Glutamatergic neuron (in vitro differentiated cells): ENCODE measurements at places on chromosomes 6 and 20. TPM values are rescaled to one million over a fixed set of nuclear protein-coding genes. Genes with fewer than 3 reads are reported as not detected.

GRCh38 chr20:17179840-17180239, 47.0 kb upstream of the PCSK2 start:
- H3K27me3 ChIP-seq = peaks cover 2% of the 10 kb centered on the region

GRCh38 chr6:167796192-167796981, 30.3 kb upstream of the AFDN start:
- H3K36me3 ChIP-seq = no peaks in the 10 kb centered on the region
- no peak overlapping the region for H3K27ac ChIP-seq
- no peak overlapping the region for H3K4me3 ChIP-seq
- peaks cover 44% of the 10 kb centered on the region for H3K4me1 ChIP-seq
- DNase-seq = peak; percentile 74

DNA sequence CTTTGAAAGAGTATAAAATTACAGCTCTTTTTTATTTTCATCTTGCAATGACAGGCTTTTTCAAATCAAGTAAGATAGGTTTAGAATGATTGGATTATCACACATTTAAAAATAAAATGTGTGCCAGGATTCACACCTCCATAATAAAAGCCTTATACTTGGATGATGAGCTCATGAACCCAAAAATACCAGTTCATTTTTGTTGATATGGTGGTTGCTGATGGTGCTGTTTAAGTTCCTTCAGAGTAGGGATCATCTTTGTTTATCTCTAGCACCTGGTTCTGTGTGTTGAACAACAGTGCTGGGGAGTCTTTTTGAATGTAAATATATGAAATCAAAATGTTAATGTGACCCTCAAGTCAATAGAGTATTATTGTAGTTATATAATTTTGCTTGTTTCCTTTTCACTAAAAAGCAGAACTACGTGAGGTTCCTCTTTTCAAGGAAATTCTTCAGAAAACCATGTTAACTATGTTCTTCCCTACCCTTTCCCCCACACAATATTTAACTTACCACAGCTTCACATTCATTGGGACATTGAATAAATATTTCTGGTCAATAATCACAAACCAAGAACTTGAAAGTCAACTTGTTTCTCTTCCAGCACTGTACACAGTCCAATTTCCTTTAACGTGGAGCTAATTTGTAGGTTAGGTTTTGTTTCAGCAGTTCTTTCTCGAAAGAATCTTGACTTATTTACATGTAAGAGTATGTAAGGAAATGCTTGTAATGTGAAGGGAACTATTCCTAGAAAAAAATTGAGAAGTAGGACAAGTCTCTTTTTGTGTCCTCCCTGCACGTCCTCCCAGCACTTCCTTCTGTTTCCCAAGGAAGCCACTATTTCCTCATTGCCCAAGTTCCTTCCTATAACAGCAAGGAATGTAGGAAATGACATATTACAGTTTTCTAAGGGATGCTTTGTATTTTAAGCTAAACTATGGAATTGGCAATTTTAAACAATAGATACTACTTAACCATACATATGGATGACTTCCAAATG, 945.9 kb upstream of the CITED2 start:
- H3K4me1 ChIP-seq = no peaks in the 10 kb centered on the region
- no peak overlapping the region for H3K4me3 ChIP-seq
- DNase-seq = no peak
- H3K36me3 ChIP-seq = no peaks in the 10 kb centered on the region
- H3K27me3 ChIP-seq = no peaks in the 10 kb centered on the region

GRCh38 chr6:137873273-137873762, 6.3 kb downstream of the TNFAIP3 start:
- DNase-seq = no peak
- no peaks in the 10 kb centered on the region for H3K4me1 ChIP-seq
- H3K27me3 ChIP-seq = peaks cover 2% of the 10 kb centered on the region
- no peak overlapping the region for H3K4me3 ChIP-seq

DNA sequence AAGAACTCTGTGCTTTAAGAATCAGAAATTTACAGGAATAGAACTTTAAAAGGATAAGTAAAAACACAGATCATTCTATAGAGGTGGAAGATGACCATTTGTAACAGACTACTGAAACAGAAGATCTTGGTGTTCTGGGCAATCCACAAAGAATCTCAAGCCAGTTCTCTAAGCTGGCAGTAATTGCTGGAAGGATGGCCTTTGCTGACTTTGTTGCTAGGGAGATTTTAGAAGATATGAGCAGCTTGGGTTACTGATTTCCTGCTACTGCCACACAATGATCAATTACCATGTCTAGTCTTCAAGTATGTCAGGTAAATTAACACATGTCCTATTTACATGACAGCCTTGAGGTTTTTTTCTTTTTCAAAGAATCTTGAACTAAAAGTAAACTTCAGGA, 31.1 kb downstream of the SNAP91 start:
- H3K27me3 ChIP-seq = no peaks in the 10 kb centered on the region
- no peaks in the 10 kb centered on the region for H3K4me1 ChIP-seq
- no peak for DNase-seq
- no peaks in the 10 kb centered on the region for H3K36me3 ChIP-seq

DNA sequence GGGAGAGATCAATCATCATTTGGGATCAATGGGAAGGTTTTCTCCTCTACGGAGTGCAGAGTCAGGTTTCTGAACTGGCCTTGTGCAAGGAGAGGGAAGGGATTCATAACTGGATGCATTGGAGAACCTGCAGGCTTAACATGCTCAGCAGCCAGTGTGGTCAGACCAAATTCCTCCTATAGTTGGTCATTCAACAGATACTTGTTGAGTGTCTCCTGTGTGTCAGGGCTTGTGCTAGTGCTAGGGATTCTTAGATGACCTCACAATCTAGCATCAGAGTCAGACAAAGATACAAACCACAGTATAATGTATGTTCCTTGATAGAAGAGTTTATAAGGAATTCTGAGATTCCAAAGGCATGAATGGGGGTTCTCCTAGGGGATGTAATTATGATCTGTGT, 23.9 kb downstream of the RALY start:
- peak overlapping the region; percentile 73 for H3K27ac ChIP-seq
- H3K4me1 ChIP-seq = peaks cover 59% of the 10 kb centered on the region
- no peaks in the 10 kb centered on the region for H3K36me3 ChIP-seq
- peaks cover 3% of the 10 kb centered on the region for H3K27me3 ChIP-seq
- peak overlapping the region; percentile 72 for H3K4me3 ChIP-seq
- no peak for DNase-seq

PPP1R14C gene
- 4.1 TPM for total RNA-seq

GRCh38 chr6:114418304-114418972, 75.6 kb upstream of the HS3ST5 start:
- peaks cover 7% of the 10 kb centered on the region for H3K4me1 ChIP-seq
- H3K4me3 ChIP-seq = no peak overlapping the region
- no peak for DNase-seq
- no peaks in the 10 kb centered on the region for H3K27me3 ChIP-seq

GRCh38 chr6:110575925-110576463, 99.6 kb upstream of the SLC22A16 start:
- no peak overlapping the region for H3K27ac ChIP-seq
- H3K36me3 ChIP-seq = no peaks in the 10 kb centered on the region

DEF6 gene
- total RNA-seq = 1.8 TPM

DNA sequence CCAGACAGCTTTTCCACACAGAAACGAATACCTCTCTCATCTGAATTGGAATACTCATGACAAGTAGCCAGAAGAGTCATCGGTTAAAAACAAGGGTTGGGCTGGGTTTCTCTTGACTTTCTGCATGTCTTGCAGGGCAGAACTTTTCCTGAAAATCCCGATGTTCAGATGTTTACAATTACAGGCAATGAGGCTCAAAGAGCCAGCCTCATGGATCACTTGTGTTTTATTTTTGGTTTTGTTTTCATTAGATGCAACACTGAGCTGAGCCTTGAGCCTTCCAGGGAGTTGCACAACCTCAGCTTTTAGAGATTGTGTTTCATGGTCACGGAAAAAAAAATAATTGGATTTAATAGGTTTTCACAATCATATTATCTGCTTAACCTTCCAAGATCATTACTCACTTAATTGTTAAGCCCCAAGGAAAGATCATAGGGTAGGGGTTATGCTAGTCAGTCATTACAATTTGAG, 288.1 kb upstream of the PRDM1 start:
- H3K4me1 ChIP-seq = no peaks in the 10 kb centered on the region
- DNase-seq = no peak
- no peak overlapping the region for H3K4me3 ChIP-seq
- H3K27ac ChIP-seq = no peak overlapping the region

MTFR2 gene
- total RNA-seq = 1.9 TPM

- peaks cover 10% of the 10 kb centered on the region for H3K4me1 ChIP-seq
- H3K27me3 ChIP-seq = no peaks in the 10 kb centered on the region
- no peak overlapping the region for H3K4me3 ChIP-seq
- no peak for DNase-seq
- peaks cover 7% of the 10 kb centered on the region for H3K36me3 ChIP-seq
These were observed 36.3 kb downstream of the RNF146 start for GRCh38 chr6:127302728-127303660.

GRCh38 chr20:36439040-36439730, 102.1 kb upstream of the MYL9 start:
- H3K27me3 ChIP-seq = peaks cover 9% of the 10 kb centered on the region
- H3K36me3 ChIP-seq = no peaks in the 10 kb centered on the region
- H3K4me1 ChIP-seq = peaks cover 11% of the 10 kb centered on the region
- H3K4me3 ChIP-seq = no peak overlapping the region
- DNase-seq = peak; percentile 86

GRCh38 chr6:1110941-1111349, 201.0 kb upstream of the FOXQ1 start:
- H3K4me3 ChIP-seq = no peak overlapping the region
- H3K4me1 ChIP-seq = no peaks in the 10 kb centered on the region

- DNase-seq = peak; percentile 19
- no peaks in the 10 kb centered on the region for H3K27me3 ChIP-seq
- H3K36me3 ChIP-seq = peaks cover 8% of the 10 kb centered on the region
- peak overlapping the region; percentile 10 for H3K27ac ChIP-seq
- H3K4me3 ChIP-seq = no peak overlapping the region
These were observed 37.5 kb upstream of the IER3 start for GRCh38 chr6:30781743-30782424.

- H3K4me3 ChIP-seq = no peak overlapping the region
- no peak overlapping the region for H3K27ac ChIP-seq
- no peaks in the 10 kb centered on the region for H3K27me3 ChIP-seq
- no peaks in the 10 kb centered on the region for H3K36me3 ChIP-seq
- peaks cover 2% of the 10 kb centered on the region for H3K4me1 ChIP-seq
These were observed 49.3 kb downstream of the PHIP start for GRCh38 chr6:79028641-79029314.

DNA sequence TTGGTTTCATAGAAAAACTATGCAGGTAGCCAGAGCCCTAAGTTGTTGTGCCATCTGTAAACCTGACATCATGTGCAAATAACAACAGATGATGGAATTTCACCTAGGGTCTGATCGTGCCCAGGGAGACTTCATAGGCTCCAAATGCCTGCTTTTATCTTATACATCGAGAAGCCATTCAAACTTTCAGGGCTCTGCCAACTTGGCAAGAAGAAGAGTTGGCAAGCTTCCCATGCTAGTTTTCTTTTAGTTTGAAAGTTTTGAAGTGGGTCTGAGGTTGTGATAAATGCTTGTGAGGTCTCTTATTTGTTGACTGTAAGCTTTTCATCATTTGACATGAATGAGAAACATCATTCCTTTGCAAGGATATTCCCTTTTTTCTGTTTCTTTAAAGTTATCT, 175.4 kb upstream of the FLRT3 start:
- no peak overlapping the region for H3K4me3 ChIP-seq
- DNase-seq = no peak
- H3K27me3 ChIP-seq = no peaks in the 10 kb centered on the region
- no peaks in the 10 kb centered on the region for H3K36me3 ChIP-seq
- H3K4me1 ChIP-seq = no peaks in the 10 kb centered on the region

- H3K4me3 ChIP-seq = no peak overlapping the region
- H3K27ac ChIP-seq = no peak overlapping the region
- H3K4me1 ChIP-seq = no peaks in the 10 kb centered on the region
- H3K36me3 ChIP-seq = no peaks in the 10 kb centered on the region
- no peak for DNase-seq
These were observed 955.9 kb upstream of the EYS start for GRCh38 chr6:66662721-66663507.

GRCh38 chr6:15913573-15913972, 215.3 kb upstream of the MYLIP start:
- H3K27ac ChIP-seq = no peak overlapping the region
- peaks cover 4% of the 10 kb centered on the region for H3K4me1 ChIP-seq
- H3K4me3 ChIP-seq = no peak overlapping the region
- H3K27me3 ChIP-seq = peaks cover 2% of the 10 kb centered on the region
- DNase-seq = no peak

E2F1 gene
- 66.0 TPM for total RNA-seq

GRCh38 chr6:7268816-7269555, 44.0 kb downstream of the SSR1 start:
- no peaks in the 10 kb centered on the region for H3K36me3 ChIP-seq
- H3K4me3 ChIP-seq = no peak overlapping the region
- no peak for DNase-seq
- peaks cover 11% of the 10 kb centered on the region for H3K4me1 ChIP-seq

DNA sequence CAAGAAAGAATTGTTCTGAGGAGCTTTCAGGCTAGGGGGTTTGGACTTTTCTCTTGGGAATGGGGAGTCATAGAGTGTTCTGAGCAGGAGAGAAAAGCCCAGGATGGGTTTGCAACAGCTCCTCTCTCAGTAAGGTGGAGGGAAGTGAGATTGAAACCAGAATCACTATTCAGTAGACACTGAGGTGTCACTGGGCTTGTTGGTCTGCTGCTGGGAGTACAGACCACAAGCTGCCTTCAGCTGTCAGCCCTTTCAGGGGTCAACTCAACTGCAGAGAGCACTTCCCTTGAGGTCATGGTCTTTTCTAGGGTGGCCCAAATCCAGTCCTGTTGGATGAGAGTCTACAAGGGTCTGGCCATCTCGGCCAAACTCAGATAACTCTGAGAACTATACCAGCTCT, 12.9 kb upstream of the FOXA2 start:
- H3K36me3 ChIP-seq = no peaks in the 10 kb centered on the region
- no peak overlapping the region for H3K27ac ChIP-seq
- H3K27me3 ChIP-seq = peaks cover 4% of the 10 kb centered on the region
- no peak overlapping the region for H3K4me3 ChIP-seq
- no peak for DNase-seq

GRCh38 chr20:18705910-18706309, 107.7 kb upstream of the SCP2D1 start:
- H3K4me3 ChIP-seq = no peak overlapping the region
- no peak for DNase-seq
- H3K27me3 ChIP-seq = peaks cover 3% of the 10 kb centered on the region

CCN5 gene
- not detected for total RNA-seq

- H3K36me3 ChIP-seq = no peaks in the 10 kb centered on the region
- peaks cover 6% of the 10 kb centered on the region for H3K27me3 ChIP-seq
- H3K4me1 ChIP-seq = peaks cover 2% of the 10 kb centered on the region
- no peak for DNase-seq
- no peak overlapping the region for H3K4me3 ChIP-seq
- no peak overlapping the region for H3K27ac ChIP-seq
These were observed 8.9 kb downstream of the TRIM10 start for GRCh38 chr6:30152016-30152673.

GRCh38 chr6:163289447-163289846, 125.1 kb upstream of the QKI start:
- H3K4me1 ChIP-seq = peaks cover 2% of the 10 kb centered on the region
- H3K4me3 ChIP-seq = no peak overlapping the region
- no peak overlapping the region for H3K27ac ChIP-seq
- no peak for DNase-seq
- H3K36me3 ChIP-seq = peaks cover 5% of the 10 kb centered on the region

- H3K4me3 ChIP-seq = no peak overlapping the region
- no peak for DNase-seq
- peaks cover 17% of the 10 kb centered on the region for H3K4me1 ChIP-seq
- peak overlapping the region; percentile 3 for H3K27ac ChIP-seq
- H3K27me3 ChIP-seq = no peaks in the 10 kb centered on the region
- H3K36me3 ChIP-seq = peaks cover 8% of the 10 kb centered on the region
These were observed 104.2 kb downstream of the AGPAT4 start for GRCh38 chr6:161169696-161170095.
